Daoy (cell line): ENCODE measurements at places on chromosomes 12 and 14. TPM values are rescaled to one million over a fixed set of nuclear protein-coding genes. Genes with fewer than 3 reads are reported as not detected.
A peak's percentile ranks its signal among the peaks of the same experiment; 100 is the strongest.

DNA sequence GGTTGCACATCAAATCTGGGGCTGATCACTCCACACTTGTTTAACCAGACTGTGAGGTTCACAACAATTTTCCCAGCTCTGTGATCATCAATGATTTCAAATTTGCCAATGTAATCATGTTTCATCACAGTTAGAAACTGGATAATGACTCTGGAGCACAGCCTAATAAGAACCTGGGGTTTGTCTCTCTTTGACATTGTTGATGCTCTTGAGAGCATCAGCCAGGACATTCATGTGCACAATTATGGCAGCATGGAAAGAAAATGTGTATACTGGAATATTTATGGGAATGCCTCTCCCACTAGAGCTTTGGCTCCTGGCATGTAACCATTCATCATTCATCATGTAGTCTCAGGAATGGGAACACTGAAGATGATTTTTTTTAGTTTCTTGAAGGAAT is 47.0 kb downstream of the SIX1 start:
- no peak for DNase-seq

GRCh38 chr12:76777765-76778216 is 13.9 kb downstream of the ZDHHC17 start:
- DNase-seq = no peak

DNA sequence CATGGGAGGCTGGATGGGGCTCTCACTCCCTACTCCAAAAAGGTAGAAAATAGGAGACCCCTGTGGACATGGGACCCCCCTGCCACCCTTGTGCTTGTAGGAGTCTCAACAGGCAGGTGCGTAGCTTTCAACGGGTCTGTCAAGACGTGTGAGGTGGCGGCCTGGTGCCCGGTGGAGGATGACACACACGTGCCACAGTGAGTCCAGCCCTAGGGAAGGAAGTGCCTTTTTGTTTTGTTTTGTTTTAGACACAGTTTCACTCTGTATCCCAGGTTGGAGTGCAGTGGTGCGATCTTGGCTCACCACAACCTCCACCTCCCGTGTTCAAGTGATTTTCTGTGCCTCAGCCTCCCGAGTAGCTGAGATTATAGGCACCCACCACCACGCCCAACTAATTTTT is 12.9 kb downstream of the P2RX4 start:
- DNase-seq = no peak

GRCh38 chr12:56029166-56029519 is 8.3 kb downstream of the IKZF4 start:
- no peak for DNase-seq

DNA sequence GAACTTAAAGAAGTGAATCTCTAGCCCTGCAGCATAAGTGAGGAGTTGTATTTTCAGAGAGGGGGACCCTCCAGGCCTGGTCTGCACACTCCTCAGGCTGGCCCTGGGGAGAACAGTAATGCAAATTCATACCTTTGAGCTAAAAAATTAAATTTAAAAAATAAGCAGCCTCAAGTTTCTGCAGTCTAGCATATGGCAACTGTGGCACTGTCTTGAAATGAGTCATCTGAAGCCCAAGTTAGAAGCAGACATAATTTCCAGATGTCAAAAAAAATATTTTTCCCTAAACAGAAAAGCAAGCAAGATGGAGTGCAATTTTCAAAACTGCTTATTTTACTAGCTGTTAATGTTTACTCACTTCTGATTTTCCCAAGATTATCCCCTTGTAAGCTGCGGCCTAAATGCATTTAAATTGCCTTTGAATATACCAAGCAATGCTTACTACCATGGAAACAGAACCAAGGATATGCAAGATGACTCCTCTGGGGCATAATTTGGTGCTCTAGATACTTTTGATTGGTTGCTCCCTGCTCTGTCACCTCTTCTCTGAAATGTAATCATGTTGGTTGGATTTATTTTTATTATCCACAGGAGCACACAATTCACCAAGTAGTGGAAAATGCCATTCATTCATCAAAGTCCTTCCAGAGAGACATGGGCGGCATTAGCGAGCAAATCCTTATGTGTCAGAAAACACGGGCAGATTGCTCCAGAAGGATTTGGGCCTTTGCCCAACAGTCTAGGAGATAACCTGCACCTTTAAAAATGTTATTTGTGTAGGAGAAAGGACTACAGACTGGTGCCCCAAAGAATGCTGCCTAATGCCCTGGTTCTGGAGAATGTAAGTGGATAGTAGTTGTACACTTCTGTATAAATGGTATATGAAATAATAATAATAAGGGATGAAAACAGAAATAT is 25.0 kb upstream of the DHRS7 start:
- DNase-seq = no peak

DNA sequence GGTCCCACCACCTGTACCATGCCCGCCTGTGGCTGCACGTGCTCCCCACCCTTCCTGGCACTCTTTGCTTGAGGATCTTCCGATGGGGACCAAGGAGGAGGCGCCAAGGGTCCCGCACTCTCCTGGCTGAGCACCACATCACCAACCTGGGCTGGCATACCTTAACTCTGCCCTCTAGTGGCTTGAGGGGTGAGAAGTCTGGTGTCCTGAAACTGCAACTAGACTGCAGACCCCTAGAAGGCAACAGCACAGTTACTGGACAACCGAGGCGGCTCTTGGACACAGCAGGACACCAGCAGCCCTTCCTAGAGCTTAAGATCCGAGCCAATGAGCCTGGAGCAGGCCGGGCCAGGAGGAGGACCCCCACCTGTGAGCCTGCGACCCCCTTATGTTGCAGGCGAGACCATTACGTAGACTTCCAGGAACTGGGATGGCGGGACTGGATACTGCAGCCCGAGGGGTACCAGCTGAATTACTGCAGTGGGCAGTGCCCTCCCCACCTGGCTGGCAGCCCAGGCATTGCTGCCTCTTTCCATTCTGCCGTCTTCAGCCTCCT is 1.1 kb downstream of the INHBE start:
- DNase-seq = peak; percentile 61

DNA sequence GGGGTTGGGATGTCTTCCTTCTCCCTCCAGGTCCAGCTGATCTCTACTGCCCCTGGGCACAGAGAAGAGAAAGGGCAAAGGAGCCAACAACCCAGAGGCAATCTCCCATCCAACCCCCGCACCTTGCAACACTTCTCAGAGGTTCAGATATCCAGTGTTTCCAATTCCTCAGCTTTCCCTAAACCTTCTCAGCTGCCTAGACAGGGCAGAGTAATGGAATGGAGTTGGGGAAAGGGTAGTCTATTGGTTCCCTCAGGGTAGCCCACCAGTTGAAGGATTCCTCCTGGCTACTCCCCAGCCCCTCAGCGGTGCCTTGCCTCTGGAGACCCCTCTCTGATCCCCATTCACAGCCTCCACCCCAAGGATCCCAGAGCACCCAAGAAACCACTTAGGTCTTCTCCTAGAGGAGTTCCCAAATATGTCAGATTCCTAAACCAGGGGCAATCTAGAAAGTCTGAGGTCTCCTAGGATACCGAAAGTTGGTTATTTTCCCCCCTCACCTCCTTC is 537 bp downstream of the NFE2 start:
- DNase-seq = no peak

GRCh38 chr14:60645126-60645741 is 4.0 kb downstream of the SIX1 start:
- DNase-seq = no peak

DNA sequence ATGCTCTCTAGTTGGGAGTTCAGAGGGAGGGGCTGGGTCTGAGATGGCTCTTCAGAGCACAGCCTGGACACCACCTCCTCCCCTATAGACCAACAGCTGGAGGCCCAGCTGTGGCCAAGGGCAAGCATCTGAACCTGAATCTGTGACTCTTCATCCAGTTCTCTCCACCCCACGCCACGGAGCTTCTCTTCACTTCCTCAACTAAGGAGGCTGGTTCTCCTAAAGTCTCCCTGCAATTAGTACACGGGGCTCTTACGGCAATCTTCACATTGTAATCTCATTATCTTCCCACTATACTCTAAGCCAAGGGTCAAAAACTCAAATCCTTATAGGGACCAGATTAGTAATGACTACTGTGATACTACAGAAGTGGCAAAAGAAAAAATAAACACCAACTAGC is 9.8 kb downstream of the NRDE2 start:
- no peak for DNase-seq

GRCh38 chr12:20282401-20282800 is 85.9 kb upstream of the PDE3A start:
- DNase-seq = no peak

DNA sequence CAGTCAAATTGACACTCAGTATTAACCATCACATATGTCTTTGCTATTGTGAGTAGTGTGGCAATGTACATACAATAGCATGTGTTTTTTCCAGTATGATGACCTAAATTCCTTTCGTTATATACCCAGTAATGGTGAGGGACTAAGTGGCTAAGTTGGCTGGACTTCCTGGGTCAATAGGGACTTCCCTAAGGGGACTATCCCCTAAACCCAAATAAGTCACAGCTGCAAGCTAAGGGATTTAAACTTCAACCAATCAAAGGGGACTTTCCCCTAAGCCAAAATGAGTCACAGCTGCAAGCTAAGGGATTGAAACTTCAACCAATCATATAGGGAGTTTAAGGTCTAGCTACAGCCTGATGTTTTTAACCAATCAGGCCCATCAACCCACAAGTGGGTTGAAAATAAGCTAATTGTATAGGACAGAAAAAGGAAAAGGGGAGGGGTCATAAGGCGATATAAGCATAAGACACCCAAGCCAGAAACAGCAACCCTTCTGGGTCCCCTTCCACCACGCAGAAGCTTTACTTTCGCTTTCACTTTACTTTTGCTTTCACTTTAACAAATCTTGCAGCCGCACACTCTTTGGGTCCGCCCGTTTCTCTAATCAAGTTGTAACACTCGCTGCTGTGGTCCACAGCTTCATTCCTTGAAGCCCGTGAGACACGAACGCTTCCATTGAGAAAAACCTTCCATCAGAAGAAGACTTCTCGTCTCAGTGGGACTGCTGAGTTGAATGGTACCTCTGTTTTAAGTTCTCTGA is 404.4 kb downstream of the FLRT2 start:
- peak; percentile 53 for DNase-seq

DNA sequence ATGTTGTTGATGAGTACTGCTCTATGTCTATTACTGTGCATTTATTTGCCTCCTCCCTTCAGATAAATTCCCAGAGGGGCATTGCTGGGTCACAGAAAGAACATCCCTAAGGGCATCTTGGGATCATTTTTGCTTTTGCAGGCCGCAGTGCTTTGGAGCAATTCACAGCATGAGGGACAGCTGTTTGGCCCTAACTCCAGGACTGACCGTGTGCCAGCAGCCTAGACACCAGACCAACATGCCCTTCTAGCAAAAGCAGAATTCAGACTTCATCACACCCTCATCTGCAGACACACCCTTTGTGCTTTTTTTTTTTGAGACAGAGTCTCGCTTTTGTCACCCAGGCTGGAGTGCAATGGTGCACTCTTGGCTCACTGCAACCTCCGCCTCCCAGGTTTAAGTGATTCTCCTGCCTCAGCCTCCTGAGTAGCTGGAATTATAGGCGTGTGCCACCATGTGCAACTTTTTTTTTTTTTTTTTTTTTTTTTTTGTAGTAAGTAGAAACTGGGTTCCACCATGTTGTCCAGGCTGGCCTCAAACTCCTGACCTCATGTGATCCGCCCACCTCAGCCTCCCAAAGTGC is 31.0 kb downstream of the RNF34 start:
- no peak for DNase-seq

DNA sequence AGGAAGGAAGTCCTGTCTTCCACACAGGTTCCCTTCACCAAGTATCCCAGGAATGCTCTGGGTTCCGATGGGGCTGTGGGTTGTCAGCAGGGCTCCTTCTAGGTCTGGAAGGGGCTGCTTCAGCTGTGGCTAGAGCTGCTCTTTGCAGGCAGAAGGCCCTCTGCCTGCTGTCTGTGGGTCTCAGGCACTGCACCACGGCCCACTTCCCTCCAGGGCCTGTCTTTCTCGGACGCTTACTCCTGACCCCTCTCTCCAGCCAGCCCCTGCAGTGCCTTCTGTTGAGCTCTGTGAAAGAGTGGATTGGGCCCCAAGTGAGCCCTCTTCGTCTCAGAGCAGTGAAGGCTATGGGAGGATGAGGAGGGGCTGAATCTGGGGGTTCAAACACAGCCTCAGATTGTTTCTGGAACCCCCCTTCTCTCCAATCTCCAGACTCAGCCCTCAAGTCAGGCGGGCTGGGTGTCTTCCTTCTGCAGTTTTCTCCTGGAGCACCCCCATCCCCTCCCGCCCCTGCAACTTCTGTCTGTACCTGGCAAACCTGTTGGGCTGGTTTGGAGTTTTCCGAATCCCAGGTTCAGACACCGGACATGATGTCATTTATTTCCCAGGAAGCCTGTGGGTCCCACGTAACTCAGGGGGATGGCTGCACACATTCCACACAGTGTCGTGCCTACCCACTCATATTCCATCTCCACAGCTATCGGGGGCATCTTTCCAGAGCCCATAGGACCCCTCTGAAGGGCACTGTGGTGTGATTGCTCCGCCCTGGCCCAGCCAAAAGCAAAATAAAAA is 24.9 kb upstream of the SPPL3 start:
- DNase-seq = no peak

GRCh38 chr14:72920008-72920407 is 6.3 kb upstream of the DCAF4 start:
- no peak for DNase-seq

LRP1-AS gene
- not detected in 2 replicates for total RNA-seq

OR4L1 gene
- total RNA-seq = not detected in 2 replicates

AICDA gene
- total RNA-seq = not detected in 2 replicates

C14orf93 gene
- total RNA-seq = 4.6 and 7.8 TPM in 2 replicates

TAS2R42 gene
- total RNA-seq = not detected in 2 replicates

RILPL2 gene
- 2.3 and 2.7 TPM in 2 replicates for total RNA-seq
